Mucosa of descending colon (tissue), 3 donors: ENCODE measurements at places on chromosomes 6 and 20. TPM values are rescaled to one million over a fixed set of nuclear protein-coding genes. Genes with fewer than 3 reads are reported as not detected.

The KIFC1 gene
- 3.5 TPM for total RNA-seq

The FOXP4 gene
- total RNA-seq = 33.8 TPM

The RAE1 gene
- 17.6 TPM for total RNA-seq

The DOK5 gene
- total RNA-seq = 0.67 TPM

The MRAP2 gene
- total RNA-seq = 6.3 TPM

The UNC5CL gene
- total RNA-seq = 3.4 TPM

The SLC25A27 gene
- total RNA-seq = 19.5 TPM
